ENCODE measurements at places on chromosomes 5 and 9.

DNA sequence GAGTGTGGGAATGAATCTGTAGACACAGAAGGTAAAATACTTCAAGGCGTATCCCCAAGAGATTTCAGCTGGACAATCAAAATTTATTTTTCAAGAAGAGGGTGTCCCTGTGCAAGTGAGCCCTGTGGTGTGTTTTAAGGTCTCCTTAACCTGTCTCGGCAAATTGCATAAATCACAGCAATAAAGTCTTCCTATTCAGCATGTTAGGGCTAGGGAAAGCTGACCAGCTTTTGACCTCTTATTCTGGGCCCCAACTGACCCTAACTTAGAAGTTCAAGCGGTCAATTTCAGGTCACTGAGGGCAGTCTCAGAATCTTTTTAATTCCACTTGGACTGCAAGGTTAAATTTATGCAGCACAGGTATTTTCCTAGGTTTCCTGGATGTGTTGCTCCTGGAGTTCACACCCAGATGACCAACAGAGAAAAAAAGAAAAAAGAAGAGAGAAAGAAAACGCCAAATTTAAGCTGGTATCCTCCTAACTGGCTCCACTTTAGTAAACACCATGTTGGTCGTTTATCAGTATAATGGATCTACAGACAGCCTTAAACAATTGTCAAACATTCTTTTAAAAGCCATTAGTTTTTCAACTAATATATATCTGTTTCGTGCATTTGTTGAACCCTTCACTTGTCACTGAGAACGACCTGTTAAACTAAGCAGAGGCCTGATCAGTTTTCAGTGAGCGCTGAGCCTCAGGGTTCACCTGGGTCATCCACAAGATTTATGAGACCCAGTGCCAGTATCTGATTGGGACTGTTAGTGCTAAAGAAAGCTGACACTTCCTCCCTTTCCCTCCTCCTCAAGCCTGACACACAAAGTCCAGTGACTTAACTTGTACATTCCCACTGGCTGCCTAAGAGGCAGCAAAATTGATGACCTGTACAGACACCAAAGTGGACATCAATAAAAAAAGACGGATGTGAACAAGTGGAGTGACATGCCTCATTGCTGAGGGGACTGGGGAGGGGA, 546.1 kb downstream of the NR2F1-AS1 start:
- no peak for DNase-seq

DNA sequence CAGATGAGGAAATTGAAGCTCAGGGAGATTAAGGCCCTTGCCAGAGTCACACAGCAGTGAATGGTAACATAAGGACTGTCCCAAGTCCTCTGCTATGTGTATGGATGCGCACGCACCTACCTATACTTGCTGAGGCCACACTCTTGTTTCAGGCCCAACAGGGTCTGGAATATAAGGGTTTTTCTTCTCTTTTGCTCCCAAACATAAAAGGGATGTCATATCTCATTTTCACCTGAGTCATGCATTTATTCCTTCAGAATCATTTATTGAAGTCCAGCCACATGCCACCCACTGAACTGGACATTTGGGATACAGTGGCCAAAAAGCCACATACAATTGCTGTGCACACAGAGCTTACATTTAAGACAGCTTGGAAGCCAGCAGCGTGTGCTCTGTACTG, 92.0 kb downstream of the SH3TC2 start:
- DNase-seq = no peak

DNA sequence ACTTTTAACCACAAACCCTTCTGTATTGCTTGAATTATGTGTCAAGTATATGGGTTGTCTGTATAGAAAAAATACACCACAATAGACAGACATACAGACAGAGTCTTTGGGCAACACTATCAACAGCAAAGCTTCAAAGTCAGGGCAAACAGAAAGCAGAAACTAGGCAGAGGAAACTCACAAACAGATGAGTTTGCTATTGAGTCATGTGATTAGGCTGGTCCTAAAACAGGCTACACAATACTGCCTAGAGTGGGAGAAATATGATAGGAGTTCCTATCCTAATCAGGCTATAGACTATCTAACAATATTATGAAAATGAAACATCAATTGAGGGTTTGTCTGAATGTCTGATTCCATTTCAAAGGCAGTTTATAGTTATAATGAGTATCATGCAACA, 156.4 kb downstream of the EDIL3 start:
- no peak for DNase-seq

DNA sequence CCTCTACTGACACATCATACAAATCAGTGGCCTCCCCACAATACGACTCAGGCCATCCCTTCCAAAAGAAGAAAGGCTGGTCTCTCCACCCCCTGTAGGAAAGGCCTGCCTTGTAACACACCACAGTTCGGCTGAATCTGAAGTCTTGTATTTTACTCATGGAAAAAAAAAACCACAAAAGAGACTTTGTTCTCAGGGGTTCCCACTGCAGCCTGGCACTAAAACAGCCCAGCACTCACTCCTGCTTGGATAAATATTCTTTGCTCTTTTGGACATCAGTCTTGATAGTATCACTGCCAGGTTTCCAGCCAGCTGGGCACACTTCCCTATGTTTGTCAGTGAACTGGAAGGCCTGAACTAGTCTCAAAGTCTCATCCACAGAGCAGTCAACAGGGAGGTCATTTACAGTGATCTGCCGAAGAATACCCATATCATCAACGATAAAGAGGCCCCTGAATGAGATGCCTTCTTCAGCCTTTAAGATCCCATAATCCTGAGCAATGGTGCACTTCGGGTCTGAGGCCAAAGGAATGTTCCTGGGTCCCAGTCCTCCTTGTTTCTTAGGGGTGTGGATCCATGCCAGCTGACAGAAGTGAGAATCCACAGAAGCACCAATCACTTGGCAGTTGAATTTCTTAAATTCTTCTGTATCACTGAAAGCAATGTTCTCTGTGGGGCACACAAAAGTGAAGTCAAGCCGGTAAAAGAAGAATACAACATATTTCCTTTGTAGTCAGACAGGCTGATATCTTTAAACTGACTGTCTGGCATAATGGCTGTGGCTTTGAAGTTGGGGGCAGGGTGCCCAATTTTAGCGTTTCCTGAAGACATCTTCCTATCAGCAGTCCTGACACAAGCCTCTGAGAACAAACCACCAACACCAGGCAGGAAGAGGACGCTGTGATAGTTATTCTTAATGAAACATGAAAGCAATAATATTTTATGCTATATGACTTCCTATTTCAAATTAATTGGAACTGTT, 198.1 kb downstream of the LURAP1L start:
- no peak for DNase-seq

DNA sequence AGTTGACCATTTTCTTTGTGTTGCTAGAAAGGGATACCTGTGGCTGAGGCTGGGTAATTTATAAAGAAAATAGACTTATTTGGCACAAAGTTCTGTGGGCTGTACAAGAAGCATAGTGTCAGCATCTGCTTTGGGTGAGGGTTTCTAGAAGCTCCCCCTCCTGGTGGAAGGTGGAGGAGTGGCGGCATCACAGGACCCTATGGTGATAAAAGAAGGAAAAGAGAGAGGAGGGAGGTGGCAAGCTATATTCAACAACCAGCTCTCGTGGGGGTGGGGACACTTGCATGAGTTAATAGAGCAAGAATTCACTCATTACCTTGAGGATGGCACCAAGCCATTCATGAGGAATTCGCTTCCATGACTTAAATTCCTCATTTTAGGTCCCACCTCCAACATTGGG, 2041.4 kb upstream of the CDH9 start:
- DNase-seq = no peak

All from AG08395 (cell line).